ENCODE measurements at places on chromosomes 1 and 21.

DNA sequence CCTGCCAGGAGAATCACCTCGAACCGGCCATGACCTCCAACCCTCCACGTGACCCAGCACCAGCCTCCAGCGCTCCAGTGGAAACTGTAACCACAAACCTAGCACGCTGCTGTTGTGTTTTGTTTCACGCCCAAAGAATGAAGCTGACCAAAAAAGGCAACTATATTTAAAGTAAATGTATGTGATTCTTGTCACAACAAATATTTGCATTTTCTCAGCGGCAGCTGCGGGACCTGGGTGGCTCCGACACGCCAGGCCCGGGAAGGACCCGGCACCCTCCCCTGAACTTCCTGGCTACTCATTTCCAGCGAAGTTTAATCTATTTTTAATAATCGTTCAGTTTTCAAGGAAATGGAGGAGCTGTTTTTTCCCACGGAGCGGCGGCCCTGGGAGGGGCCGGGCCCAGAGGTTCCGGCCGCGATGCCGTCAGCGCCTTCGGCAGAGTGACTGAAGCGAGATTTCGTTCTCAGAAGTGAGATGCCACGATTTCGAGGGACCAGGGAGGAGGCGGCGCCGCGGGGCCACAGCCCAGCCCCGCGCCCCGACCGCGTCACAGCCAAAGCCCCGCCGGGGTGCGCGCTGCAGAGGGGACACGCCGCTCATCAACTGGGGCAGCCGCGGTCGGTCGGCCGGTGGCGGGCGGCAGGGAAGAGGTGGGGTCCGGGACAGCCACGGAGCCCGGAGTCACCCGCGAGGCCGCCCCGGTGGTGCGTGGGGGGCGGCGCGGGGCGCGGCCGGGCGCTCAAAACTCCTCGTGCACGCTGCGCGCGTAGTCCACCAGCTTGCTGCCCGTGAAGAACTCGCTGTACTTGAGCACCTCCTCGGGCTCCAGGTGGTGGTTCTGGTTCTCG is 3.0 kb upstream of the TNFRSF4 start:
- DNase-seq = no peak

- DNase-seq = no peak
Observed at GRCh38 chr1:60341274-60341673, 267.7 kb upstream of the C1orf87 start.

GRCh38 chr1:157311730-157312081 is 173.5 kb upstream of the ETV3 start:
- DNase-seq = no peak

DNA sequence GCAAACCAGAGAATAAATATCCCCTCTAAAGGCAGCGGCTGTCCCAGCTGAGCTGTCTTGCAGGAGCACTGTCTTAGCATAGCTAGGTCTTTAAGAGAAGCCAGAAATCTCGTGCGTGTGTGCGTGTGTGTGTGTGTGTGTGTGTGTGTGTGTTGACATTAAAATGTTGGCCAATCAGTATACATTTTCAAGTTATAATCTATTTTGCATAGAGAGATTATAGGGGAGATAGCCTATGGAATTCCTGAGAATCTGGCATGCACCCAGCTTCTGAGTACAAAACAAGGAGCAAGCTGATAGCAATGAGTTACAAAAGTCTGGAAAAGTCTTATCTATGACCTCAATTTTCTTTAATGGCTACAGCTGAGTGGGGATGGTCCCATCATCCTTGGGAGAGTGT is 17.7 kb downstream of the METTL13 start:
- no peak for DNase-seq

GRCh38 chr1:61472876-61473275 is 252.1 kb downstream of the TM2D1 start:
- no peak for DNase-seq

GRCh38 chr21:40379881-40380810 is 466.8 kb downstream of the DSCAM start:
- DNase-seq = no peak

GRCh38 chr1:42932442-42932941 is 26.2 kb downstream of the SLC2A1 start:
- no peak for DNase-seq

DNA sequence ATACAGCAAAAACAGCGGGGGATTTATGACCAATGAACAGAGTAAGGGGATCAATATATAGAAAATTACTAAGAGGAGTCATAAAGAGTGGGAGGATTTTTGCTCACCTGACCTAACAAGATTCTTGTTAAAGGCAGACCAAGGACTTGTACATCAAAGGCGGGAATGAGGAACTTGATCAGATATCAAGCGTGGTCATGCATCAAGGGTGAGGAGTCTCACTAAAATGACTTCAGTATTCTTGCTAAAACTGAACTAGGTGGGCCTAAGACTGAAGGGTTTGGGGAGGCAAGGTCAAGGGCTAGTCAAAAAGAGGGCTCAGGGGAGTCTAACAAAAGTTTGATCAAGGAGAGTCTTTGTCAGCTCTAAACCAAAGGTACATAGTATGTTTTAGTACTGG is 2.1 kb downstream of the MOV10 start:
- DNase-seq = no peak

GRCh38 chr1:89821322-89822108 is 683 bp downstream of the LRRC8D start:
- peak; percentile 78 for DNase-seq

DNA sequence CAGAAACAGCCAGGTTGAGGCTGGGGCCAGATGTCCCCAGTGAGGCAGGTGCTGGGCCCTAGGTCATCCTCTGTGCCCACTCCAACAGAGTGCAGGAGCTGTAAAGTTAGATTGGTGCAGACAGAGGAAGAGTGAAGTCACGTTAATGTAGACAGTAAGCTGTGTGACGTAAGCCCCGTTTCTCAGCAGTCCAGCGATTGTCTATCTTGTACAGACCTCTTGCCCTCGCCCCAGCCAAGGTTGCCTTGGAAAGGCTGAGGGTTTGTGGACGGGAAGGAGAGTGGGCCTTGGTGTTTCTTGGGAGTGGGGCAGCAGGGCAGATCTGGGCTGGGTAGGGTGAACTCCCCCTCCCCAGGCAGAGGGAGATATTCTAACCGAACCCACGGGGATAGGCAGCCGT is 13.5 kb downstream of the FAAH start:
- DNase-seq = no peak

DNA sequence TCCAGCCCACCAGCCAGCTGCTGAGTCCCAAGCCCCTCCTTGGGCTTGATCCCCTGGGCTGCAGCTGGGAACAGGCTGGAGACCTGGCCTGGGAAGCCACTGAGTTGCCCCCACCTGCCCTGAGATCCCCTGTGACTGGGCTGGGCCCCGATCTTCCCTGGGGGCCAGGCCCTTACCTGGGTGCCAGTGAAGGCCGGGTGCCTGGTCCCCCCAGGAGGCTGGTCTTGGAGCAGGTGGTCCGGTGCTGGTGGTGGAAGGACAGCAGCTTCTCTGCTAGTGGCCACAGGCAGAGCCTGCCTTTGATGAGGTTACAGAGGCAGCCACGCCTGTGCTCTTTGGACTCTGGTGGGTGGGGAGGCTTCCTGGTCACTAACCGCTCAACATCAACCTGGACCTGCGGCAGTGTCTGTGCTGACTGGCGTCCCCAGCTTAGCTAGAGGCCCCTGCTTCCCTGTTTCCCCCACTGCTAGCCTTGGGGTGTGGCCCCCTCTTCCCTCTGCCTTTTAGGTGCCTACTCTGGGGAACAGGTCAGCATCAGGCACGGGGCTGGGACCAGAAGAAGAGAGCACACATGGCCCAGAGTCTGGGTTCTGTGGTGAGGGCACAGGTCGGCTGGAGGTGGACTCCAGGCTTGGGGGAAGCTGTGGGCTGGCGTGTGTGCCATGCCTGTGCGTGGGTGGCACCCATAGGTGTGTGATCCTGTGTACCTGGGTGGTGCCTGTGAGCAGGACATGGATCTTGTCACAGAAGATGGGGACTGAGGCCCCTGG is at the start of gene EPS8L3:
Gene EPS8L3, minus strand, starts transcription at position 278 of the 770 bp plus-strand sequence. CDS start 2,174 bp downstream, outside the sequence.
- no peak for DNase-seq

- DNase-seq = no peak
Observed at GRCh38 chr1:147287133-147287865, 44.8 kb downstream of the CHD1L start.
